Metanephros (tissue), 2 donors: ENCODE measurements at places on chromosomes 2 and 18. TPM values are rescaled to one million over a fixed set of nuclear protein-coding genes. Genes with fewer than 3 reads are reported as not detected.

The EPB41L3 gene
- total RNA-seq = 63.1 TPM

The PROKR1 gene
- 0.23 TPM for total RNA-seq

The CNGA3 gene
- total RNA-seq = not detected

The FAM110C gene
- total RNA-seq = 12.0 TPM

The VWC2L gene
- total RNA-seq = 0.35 TPM

The SPR gene
- 9.1 TPM for total RNA-seq

The GDF7 gene
- 14.5 TPM for total RNA-seq

The BUB1 gene
- total RNA-seq = 20.3 TPM

The POTEI gene
- 0.06 TPM for total RNA-seq

The EMX1 gene
- total RNA-seq = 46.9 TPM

The GPR35 gene
- total RNA-seq = 2.5 TPM

The ZSWIM2 gene
- total RNA-seq = not detected

The APOB gene
- total RNA-seq = 0.82 TPM

The TEKT4 gene
- total RNA-seq = 0.29 TPM

The SKOR2 gene
- total RNA-seq = not detected

The PAX8 gene
- total RNA-seq = 178 TPM

The DYNAP gene
- not detected for total RNA-seq

The MOB1A gene
- 99.8 TPM for total RNA-seq

The SERPINB2 gene
- 0.99 TPM for total RNA-seq
